Activated CD8-positive, alpha-beta memory T cell treated with anti-CD3 and anti-CD28 coated beads for 48 hours (primary cell): ENCODE measurements at places on chromosomes 6 and 20.

GRCh38 chr20:50992336-50992732 is 30.6 kb downstream of the KCNG1 start:
- no peak for DNase-seq

DNA sequence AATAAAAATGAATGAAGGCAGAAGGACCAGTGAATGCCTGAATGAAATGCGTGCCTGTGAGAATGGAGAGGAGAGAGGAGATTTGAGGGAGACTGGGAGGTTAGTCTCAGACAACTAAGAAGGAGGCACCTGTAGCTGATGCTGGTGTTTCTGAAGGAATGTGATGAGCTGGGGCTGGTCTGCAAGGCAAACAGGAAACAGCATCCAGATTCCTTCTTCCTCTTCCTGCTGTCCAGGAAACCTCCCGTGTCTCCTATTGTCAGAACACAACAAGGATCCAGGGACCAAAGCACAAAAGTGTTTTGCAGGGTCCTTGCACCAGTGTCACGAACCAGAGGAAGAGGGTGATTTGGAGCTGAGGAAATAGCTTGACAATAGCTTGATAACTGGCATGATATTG is 50.4 kb upstream of the TAB2 start:
- DNase-seq, result no peak

DNA sequence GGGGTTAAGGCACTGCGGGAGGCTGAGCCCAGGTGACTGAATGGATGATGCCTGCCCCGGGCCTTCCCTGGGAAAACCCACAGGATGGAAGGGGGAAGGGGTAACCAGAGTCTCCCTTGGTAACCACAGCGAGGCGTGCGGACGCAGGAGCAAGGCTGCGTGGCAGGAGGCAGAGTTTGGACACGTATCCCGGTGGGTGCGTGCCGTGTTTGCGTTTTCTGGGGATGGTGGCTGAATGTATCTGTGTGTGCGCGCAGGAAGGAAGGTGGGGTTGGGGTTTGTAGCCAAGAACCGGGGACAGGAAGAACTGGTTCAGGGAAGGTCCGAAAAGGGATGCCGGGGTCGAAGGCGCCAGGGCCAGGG is 1.8 kb downstream of the MDGA1 start:
- no peak for DNase-seq

GRCh38 chr6:40788661-40789655 is 201.8 kb upstream of the LRFN2 start:
- DNase-seq, result no peak

- no peak for DNase-seq
These were observed 40.6 kb upstream of the NFATC2 start for GRCh38 chr20:51583073-51583472.

DNA sequence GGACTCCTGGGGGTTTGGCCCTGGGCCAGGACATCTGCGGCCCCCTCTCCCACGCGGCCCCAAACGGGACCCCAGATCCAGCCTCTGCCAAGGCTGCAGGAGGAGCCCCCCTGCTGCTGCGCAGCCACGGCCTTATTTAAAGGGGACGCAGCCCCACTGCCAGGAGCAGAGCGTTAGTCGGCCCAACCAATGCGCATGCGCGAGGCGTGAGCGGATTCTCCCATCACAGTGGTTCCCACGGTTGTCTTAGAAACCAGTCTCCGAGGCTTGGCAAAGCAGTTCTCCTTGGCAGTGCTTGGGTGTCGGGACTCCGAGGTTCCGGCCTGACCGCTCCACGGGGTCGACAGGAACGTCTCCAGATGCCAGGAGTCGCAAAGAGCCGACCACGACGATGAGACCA is 288.3 kb upstream of the ZNF337 start:
- DNase-seq, result no peak

DNA sequence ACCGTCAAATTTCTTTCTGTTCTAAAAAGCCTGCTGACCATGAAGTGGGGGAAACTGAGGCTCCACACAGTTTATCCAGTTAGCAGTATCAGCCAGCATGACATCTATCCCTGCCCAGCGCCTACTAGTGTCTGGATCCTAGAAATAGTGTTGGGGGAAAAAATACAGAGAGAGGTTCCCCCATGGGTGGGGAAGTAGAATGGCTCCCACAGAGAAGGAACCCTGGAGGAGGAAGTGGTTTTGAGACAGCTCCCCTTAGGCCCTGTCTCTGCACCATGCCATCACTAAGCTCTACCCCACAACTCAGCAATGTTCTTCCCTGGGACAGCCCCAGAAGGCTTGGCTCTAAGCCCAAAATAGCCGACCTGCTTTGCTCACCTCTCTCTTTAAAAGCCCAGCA is 153.4 kb downstream of the MBOAT1 start:
- DNase-seq, result no peak
